ENCODE measurements at places on chromosomes 7 and 10. TPM values are rescaled to one million over a fixed set of nuclear protein-coding genes. Genes with fewer than 3 reads are reported as not detected.

The GPR26 gene
- total RNA-seq = not detected

The CCL26 gene
- total RNA-seq = not detected

The LEP gene
- not detected for total RNA-seq

The EEPD1 gene
- total RNA-seq = 8.4 TPM

The C10orf143 gene
- 6.4 TPM for total RNA-seq

The GRM3 gene
- total RNA-seq = not detected

The OR9A2 gene
- total RNA-seq = not detected

The EPO gene
- not detected for total RNA-seq

The TASOR2 gene
- 45.4 TPM for total RNA-seq

The ELMO1 gene
- total RNA-seq = 51.6 TPM

The CRTAC1 gene
- 82.4 TPM for total RNA-seq
